Testis (tissue), 5 donors: ENCODE measurements at places on chromosomes 3 and 15. TPM values are rescaled to one million over a fixed set of nuclear protein-coding genes. Genes with fewer than 3 reads are reported as not detected.
A peak's percentile ranks its signal among the peaks of the same experiment; 100 is the strongest.

DNA sequence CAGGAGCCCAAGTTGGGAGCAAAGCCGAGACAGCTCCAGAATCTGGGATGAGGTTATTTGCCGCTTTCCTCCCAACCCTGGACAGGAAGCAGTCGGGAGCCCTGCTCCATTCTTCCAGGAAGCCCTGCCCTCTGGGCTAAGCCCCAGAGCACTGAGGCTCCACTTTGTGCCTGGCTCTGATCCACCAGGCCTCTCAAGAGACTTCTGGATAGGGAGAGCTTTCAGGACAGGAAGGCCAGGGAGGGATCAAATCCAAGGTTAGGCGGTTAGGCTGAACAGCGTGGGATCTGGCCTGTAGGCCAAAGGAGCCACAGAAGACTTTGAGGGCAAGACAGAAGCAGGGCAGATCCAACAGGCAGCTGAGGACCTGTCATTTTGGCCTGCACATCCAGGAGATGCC, 835 bp downstream of the STOML1 start:
- peak; percentile 79 for DNase-seq

The GOLGA8O gene
- total RNA-seq, result 5.8 TPM

DNA sequence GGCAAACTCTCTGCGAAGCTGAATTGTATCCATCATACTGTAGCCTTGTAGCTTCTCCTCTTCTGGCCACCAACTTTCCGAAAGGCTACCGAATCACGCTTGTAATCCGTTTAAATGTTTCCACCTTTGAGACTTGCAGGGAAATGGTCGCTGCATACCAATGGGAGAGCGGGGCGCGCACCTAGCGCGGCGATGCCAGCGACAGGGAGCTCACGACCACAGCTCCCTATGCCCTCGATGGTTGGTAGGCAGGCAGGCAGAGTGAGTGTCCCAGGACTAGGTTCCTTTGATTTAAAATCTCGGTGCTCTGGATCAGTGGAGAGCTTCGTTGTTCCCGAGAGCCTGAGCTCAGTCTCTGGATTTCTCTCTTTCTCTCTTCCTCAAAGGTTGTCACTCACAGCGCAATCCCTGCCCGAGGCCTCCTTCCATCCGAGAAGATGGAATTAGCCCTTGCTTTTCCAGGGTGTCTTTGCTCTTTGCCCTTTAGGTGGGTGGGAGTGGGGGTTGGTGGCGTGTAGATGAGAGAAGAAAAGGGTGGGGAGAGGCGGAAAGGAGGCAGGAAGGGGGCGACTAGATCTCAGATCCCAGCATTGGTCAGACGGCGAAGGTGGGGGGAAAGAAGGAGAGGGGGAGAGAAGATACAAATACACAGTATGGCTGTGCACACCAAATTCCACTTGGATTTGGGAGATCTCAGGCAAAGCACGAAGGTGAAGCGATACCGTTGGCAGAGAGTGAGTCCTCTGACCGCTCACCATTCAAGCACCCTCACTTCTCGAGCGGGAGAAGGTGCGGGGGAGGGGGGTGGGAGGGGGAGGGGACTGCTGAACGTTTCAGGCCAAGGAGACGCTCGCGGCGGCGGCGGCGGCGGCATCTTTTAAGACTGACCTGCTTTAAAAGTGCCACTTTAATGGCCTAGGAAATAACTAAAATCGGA, at the start of gene SLITRK3:
TSS of gene SLITRK3 (minus strand) at position 745 of the 937 bp plus-strand sequence. CDS start 5,554 bp downstream, outside the sequence.
- no peak for DNase-seq

GRCh38 chr3:170440344-170440743, 21.7 kb downstream of the CLDN11 start:
- DNase-seq, result no peak

The GOLGA8R gene
- total RNA-seq, result 24.6 TPM

The TTLL13 gene
- 18.0 TPM for total RNA-seq

GRCh38 chr3:13221491-13222061, 148.3 kb upstream of the IQSEC1 start:
- DNase-seq, result no peak

The TM4SF18 gene
- 4.2 TPM for total RNA-seq

The ETV5 gene
- 22.4 TPM for total RNA-seq

DNA sequence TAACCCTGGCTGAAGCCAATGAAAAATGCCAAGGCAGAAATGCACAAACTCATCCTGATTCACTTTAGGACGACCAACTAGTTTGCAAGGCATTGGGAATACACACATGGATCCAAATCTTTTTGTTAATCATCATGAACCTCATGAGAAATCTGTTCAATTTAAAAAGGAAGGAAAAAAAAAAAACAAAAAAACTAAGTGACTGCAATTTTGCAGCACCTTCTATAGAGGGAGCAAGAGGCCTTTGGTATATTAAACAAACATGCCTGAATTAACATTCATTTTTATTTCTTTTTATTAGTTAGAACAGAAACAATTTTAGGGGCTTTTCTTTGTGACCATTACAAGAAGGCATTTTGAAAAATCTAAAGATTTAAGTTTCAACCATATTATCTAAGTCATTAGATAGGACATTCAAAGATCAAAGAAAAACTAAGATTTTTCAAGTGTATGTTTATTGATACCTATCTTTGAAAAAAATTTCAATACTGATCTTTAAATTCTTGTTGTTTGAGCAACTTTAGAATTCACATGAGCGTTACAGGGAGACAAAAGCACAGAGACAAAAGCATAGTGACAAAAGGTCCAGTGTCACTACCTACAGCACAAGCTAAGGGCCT, 182.4 kb downstream of the CBLB start:
- no peak for DNase-seq

The CCR3 gene
- total RNA-seq, result not detected

The SYNPR gene
- not detected for total RNA-seq

The TNFSF10 gene
- total RNA-seq, result 8.1 TPM

The ADAMTS9 gene
- 5.1 TPM for total RNA-seq

The TASOR gene
- 90.7 TPM for total RNA-seq

GRCh38 chr15:60044636-60045270, 40.6 kb downstream of the FOXB1 start:
- no peak for DNase-seq

The ZSCAN29 gene
- total RNA-seq, result 42.8 TPM

The ADAMTSL3 gene
- 9.4 TPM for total RNA-seq

DNA sequence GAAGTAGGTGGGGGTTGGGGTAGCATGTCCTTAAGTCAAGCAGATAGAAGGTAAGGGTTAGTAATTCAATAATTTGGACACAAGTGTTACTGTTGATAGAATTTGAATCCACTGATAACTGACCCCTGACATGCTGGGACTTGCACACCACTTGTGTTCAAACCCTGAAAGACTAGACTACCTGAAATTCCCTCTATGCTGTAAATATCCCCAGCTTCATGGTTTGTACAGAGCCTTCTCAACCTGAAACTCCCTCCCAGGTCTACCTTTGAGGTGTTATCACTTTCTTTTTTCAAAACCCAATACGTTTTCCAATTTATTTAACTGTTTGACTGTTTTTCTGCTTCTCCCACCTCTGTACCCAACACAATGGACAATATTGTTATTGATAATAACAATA, 459.6 kb downstream of the NLGN1 start:
- no peak for DNase-seq

DNA sequence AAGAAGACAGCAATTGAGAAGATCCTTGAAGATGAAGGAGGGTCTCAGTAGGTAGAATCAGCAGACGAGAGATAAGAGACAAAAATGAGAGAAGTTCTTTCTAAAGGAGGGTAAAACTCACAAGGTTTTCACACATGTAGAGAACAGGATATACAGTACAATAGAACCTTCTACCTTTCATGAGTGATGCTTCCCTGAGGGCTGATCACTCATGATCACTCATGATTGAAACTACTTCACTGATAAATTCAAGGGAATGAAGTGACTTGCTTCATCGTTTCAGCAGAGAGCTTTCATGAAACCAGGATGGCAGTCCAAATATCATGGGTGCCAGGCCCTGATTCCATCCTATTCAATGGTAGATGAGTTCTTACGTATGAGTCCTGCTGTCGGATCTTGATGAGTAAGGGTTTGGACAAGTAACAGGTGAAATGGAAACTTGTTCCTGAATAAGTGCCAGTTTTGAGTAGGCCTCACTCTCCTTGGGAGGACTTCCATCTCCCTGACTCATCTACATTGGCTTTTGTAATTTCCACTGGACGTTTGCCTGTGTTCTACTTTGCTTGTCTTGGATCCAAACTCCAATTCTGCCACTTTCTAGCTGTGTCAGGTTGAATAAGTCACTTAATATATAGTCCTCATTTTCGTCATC, 9.6 kb upstream of the CLDN16 start:
- no peak for DNase-seq

GRCh38 chr3:173892547-173892946, 495.0 kb downstream of the NLGN1 start:
- DNase-seq, result no peak

DNA sequence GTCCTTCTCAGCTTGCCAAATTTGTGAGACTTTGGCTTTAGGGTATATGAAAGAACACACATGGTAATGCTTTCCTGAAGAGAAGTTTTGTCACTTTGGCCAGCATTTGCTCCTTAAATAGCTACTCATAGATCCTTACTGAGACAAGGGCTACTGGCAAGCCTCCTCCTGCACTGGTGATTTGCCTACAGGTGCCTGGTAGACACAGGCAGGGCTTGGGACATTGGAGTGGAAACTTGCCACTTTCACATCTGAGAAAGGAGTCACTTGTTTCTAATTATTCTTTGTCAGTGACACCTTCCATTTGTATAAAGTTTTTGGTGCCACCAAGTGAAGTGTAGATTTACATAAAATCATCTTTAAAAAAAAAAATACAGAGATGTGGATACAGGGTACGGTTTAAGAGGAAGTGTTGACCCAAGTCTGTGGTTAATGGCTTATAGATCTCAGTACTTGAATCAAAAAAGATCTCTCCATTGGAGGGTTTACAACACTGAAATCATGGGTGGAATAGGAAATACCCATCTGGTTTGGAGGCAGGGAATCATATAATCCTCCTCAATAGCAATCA, 132.8 kb upstream of the GADL1 start:
- DNase-seq, result no peak

DNA sequence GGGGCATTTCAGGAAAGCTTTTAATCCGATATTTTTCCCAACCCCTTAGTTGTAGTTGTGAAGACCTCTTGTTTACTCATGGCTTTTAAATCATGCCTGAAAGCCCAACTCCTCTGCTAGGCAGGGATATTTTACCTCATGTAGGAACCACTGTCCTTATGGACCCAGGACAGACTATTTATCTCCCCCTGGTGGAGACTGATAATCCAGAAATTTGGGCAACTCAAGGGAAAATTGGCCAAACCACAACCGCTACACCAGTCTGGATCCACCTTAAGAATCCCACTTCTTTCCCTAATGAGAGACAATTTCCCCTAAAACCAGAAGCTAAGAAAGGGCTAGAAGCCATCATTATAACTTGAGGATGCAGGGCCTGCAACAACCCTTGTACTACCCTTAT, 248.1 kb upstream of the STAC start:
- DNase-seq, result no peak

GRCh38 chr3:13465236-13465873, 14.8 kb upstream of the HDAC11 start:
- DNase-seq, result no peak

The GRAMD2A gene
- total RNA-seq, result 0.31 TPM

- DNase-seq, result peak; percentile 96
These were observed 28.0 kb downstream of the KLHDC8B start for GRCh38 chr3:49199239-49199899.

The SERINC4 gene
- 7.0 TPM for total RNA-seq

GRCh38 chr3:24687671-24688070, 193.0 kb upstream of the THRB start:
- DNase-seq, result no peak

DNA sequence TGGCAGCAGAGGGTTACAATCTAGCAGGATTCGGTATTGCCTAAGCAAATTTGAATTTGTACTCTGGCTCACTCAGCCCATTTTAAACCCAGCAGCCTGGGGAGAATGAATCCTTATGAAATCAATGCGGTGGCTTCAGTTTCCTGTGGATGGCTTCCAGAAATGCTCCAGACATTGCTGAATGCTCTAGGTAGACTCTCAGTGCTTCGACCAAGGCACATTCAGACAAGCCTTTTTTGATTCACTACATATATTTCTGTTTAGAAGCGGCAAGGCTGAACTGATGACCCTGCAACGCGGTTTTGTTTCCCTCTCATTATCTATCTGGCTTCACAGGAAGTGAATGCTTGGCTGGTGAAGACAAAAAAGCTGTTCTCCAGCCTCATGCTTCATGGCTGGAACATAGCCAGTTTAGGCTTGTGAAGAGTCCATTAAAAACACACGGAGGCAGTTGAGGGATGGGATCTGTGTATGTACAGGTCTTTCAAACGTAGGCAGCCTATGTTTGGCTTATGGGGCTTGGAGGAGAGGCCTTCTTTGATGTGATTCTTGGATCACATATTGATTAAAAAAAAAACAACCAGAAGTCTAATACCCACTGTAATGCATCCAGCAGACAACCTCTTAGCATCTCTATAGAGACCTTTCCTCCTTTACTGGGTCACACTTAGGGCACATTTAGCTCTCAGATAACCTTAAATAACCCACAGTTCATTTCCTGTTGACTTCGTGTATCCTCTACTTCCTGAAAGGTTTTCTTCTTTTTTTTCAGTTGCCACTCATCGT, 400.2 kb upstream of the TBL1XR1 start:
- DNase-seq, result peak; percentile 50

GRCh38 chr15:87597346-87598052, 659.0 kb downstream of the NTRK3 start:
- peak; percentile 28 for DNase-seq

The C3orf85 gene
- total RNA-seq, result not detected

The CAND2 gene
- total RNA-seq, result 128 TPM

The GALNT15 gene
- total RNA-seq, result 6.6 TPM

The FBXO40 gene
- 0.68 TPM for total RNA-seq
